ENCODE measurements at places on chromosomes 5 and 9.

DNA sequence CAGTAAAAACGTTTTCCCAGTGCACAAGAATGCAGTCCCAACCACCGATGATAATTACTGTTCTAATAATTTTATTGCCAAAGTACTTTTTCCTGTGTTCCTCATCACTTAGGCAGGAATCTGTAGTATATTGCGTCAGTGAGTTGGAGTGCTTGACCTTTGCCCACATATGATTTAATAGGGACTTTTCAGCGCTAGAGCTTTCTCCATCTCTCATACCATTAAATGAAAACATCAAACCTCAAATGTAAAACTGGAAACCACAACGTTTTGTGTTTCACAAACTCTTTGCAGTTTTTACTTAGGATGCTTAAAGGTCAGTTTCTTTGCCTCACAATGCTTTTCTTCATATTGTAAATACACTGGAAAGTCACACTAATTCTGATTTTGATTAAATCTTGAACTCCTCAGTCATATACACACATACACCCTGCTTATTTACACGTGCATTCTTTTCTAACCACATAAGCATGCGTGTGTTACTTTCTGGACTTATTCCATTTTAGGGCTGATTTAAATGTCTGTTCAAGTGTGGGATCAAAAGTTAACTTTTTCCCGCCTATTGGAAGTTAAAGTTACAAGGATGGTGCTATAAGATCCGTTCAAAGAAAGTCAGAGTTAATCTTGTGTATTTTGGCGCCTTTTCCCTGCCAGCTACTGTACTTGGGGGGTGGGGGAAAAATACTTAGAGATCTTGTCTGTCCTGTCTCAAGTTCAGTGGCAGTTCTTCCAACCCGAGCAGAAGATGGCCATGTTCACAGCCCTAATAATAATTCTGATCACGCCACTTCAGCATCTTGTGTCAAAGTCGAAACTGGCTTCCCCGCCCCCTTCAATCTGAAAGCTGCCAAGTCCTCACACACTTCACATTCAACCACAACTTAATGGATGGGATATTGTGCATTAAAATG is 6.6 kb upstream of the NFIB start:
- no peak for DNase-seq

DNA sequence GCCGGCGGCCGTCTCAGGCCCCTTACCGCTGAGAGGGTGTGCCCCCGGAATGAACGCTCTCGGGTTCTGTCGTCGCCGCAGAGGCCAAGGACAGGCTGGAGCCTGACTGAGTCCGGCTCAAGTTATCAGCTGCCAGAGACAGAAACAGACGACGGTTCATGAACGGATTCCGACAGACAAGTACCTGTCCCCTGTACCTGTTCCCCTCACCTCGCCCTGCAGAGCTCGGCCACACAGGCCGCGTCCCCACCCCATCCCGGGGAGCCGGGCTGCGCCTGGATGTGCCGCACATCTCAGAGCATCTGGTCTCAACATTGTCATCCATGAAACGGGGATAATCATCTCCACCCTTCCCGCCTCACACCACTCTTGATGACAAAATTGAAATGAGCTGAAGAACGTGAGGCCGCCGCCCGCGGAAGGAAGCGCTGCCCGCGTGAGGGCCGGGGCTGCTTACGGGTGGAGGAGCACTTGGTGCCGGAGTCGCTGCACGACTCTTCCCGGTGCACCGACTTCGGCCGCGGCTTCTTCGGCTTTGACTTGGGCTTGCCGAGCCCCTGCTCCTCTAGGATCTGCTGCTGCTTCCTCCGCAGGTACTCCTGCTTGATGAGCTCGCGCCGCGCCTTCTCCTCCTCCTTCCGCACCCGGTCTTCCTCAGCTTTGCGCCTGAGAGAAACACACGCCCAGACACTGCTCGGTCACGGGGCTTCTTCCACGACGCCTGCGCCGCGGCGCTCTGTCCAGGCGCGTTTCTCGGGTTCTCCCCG is 89.2 kb downstream of the CAMSAP1 start:
- DNase-seq = no peak

DNA sequence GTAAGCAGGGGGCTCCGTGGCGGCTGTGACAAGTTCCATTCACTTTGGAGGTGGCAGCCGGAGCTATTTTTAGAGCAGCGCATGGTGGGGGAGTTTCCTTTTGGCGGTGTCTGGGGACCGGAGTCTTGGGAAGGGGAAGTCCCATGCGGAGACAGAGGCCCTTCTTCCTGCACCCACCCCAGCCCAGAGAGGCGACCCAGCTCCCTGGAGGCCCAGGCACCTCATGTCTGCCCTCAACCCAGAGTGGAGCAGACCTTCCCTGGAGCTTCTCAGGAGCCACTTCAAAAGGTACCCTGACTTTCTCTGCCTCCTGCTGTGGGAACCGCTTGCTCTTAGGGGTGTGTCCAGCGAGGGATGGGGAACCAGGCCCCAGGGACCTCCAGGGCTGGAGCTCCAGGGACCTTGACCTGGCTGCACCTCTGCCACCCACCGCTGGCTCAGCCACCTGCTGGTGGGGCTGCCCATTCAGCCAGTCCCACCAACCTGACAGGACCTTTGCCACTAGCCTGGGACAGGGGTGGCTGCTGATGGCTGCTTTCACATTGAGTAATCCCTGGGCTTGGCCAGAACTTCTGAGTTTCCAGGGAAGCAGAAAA is 34.1 kb downstream of the NEK6 start:
- no peak for DNase-seq

DNA sequence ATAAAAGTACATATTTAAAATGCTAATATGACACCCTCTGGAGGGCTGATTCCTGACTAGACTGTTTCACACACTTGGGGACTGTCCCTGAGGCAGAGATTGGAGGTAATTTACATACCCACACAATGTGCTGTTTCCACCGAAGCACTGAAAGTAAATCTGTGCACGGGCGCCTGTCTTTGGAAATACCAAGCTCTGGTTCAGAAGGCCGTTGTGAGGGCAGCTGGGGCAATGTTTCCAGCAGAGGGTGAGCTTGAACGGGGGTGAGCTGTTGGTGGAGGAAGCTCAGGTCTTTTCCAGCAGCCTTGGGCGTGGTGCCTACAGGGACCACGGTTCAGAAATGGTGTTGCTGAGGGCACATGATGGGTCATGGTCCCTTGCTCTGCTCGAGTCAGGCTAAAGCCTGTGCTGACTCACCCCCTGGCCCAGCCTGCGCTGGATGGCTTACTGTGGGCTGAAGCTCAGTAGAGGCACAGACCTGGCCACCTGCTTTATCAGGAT is 25.8 kb upstream of the HMCN2 start:
- DNase-seq = no peak

DNA sequence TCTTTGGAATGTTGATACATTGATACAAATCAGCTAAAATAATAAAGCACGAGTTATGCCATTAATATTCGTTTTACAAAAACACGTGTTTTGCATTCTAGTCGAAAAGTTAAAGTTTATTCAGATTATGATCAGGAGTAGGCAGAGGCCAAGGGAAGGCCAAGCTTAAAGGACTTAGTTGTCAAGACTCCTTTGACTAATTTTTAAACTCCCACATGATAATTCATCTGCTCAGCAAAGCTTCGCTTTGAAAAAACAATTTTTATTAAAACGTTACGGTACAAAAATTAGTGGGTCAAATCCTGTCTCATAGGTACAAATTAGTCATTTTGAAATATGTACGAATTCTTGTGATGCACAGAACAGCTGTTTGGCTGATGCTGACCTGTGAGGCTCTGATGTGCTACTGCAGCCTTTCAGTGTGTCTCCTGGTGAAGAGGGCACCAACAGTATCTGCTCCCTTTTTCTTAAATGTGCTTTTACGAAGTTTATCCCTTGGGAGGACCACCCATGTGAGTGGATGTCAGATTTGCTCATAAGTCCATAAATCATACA is 23.0 kb upstream of the NR3C1 start:
- DNase-seq = no peak

GRCh38 chr9:36765468-36766341 is 193.0 kb downstream of the MELK start:
- DNase-seq = peak; percentile 56

GRCh38 chr5:17061973-17062470 is 125.9 kb upstream of the MYO10 start:
- no peak for DNase-seq

DNA sequence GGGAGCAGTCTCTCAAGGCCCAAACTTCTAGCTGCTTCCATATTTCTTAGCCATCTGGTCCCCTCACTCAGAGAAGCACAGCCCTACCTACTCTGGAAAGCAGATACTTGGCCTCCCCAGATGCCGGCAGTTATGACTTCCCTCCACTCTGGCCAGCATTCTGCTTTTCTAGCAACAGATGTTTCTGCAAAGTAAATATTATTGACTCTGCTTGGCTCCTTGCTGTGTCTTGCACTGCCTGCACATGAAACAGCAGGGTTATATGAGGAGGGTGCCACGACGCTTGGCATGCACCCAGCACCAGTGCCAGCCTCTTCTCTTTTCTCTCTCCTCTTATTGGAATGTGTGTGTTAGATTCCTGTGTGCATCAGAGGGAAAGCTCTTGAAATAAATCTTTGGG is 99.7 kb downstream of the ARHGAP26 start:
- no peak for DNase-seq

DNA sequence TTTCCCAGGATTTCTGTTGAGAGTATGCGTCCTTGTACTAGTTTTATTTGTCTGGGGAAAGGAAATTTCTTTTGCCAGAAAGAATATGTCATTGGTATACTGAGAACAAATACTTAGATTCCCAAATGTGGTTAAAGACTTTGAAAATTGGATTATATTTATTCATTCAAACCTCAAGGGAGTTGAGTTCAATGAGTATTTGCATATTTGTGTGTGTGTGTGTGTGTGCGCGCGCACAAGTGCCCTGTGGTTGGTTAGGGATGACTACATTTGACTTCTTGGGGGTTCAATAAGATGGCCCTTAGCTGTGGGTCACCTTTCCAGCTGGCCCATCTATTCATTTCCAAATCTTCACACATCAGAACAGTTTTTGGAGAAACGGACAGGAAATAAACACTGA is 4.9 kb downstream of the RXFP3 start:
- no peak for DNase-seq

GRCh38 chr5:175163586-175164275 is 280.3 kb downstream of the DRD1 start:
- no peak for DNase-seq

DNA sequence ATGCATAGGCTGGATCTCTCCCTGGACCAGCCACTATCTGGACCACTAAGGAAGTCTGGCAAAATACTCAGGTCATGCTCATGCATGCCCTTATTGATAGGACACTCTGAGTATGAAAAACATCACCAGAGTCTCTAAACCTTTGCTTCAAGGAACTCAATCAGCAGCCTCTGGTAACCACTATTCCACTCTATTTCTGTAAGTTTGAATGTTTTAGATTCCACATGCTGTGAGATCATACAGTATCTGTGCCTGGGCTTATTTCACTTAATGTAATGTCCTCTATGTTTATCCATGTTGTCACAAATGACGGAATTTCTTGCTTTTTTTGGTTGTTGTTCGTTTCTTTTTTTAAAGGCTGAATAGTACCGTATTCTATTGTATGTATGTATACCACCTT is 68.3 kb downstream of the TARS1 start:
- DNase-seq = no peak

All from NCI-H1417 treated with DMSO at 0.1 percent for 48 hours (cell line).